ENCODE measurements at places on chromosomes 2 and 18.

DNA sequence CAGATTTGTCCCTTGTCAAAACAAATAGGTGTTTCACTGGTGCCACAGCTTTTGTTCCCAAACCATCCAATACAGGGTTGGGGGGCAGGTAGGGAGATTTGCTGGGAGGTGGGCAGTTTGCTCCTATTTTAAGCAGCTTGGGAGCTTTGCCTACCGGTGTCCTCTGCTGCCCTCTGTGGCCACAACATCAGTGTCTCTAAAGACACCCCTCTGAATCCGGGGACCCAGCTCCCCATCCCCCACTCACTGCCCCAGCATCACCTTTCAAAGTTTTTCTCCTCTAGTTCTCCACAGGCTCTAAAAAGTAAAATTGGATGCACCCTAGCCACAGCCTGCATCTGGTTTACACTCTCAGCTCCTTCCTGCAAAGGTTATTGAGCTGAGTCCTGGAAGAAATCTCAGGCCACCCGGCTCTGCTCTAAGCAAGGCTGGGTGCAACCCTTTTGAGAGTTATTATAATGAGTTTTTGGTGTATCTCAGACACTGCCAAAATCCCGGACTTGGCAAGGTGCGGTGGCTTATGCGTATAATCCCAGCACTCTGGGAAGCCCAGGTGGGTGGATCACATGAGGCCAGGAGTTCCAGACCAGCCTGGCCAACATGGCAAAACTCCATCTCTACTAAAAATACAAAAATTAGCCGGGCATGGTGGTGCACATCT lies 2.9 kb upstream of the EPAS1 start:
- no peak overlapping the region for H3K4me3 ChIP-seq
- DNase-seq, result peak; percentile 48
- peaks cover 29% of the 10 kb centered on the region for H3K4me1 ChIP-seq
- peaks cover 11% of the 10 kb centered on the region for H3K36me3 ChIP-seq
- H3K27me3 ChIP-seq, result peaks cover 45% of the 10 kb centered on the region
- H3K27ac ChIP-seq, result no peak overlapping the region

DNA sequence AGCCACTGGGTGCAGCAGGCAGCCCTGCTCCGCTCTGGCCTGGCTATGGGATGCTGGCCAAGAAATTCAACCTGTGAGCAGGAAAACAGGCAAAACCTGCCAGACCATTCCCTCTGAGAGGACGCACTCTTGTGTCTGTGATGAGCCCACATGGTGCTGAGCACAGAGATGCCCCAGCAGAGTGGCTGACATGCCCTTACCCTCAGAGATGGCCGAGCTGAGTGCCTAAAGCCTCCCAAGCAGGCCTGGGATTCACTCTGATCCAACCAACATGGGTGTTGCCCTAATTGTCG lies 34.3 kb upstream of the TAF1B start:
- H3K36me3 ChIP-seq, result no peaks in the 10 kb centered on the region
- peaks cover 10% of the 10 kb centered on the region for H3K27me3 ChIP-seq
- no peak overlapping the region for H3K27ac ChIP-seq
- H3K4me3 ChIP-seq, result no peak overlapping the region
- no peak for DNase-seq

DNA sequence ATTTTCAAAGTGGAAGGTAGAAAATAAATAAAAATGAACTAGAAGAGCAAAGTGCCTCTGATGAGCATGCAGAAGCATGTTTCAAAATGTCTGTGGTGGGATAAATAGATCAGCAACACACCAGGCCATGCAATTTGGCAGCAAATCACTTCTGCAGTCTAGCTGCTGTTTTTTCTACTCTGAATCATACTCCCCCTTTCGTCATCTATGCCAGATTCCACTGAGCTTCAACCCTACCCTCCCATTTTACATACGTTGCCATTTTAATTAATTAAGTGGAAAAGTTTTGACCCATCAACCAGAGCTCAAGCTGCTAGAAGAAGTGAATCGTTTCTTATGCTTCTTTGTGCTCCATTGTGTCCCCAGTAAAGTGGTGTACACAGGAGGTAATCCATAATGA lies 79.3 kb downstream of the NRXN1 start:
- no peak overlapping the region for H3K4me3 ChIP-seq
- DNase-seq, result no peak
- H3K36me3 ChIP-seq, result no peaks in the 10 kb centered on the region
- H3K27me3 ChIP-seq, result no peaks in the 10 kb centered on the region
- no peaks in the 10 kb centered on the region for H3K4me1 ChIP-seq

DNA sequence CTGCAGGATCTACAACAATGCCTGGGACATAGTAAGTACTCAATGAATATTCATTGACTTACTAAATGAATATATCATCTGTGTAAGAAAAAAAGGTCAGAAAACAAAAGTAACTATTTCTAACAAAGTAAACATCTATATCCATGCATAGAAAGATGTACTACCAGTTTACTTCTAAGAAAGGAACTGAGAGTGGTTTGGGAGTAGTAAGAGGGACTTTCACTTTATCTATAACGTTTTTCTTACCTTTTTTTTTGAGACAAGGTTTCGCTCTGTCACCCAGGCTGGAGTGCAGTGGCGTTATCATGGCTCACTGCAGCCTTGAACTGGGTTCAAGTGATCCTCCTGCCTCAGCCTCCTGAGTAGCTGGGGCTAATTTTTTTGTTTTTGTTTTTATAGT lies 25.7 kb downstream of the DHX57 start:
- H3K4me3 ChIP-seq, result no peak overlapping the region
- no peak overlapping the region for H3K27ac ChIP-seq
- peaks cover 3% of the 10 kb centered on the region for H3K4me1 ChIP-seq
- H3K27me3 ChIP-seq, result no peaks in the 10 kb centered on the region
- no peak for DNase-seq

GRCh38 chr18:60506190-60506589 lies 133.6 kb upstream of the MC4R start:
- H3K4me1 ChIP-seq, result no peaks in the 10 kb centered on the region
- no peaks in the 10 kb centered on the region for H3K36me3 ChIP-seq
- H3K27ac ChIP-seq, result no peak overlapping the region
- no peaks in the 10 kb centered on the region for H3K27me3 ChIP-seq

DNA sequence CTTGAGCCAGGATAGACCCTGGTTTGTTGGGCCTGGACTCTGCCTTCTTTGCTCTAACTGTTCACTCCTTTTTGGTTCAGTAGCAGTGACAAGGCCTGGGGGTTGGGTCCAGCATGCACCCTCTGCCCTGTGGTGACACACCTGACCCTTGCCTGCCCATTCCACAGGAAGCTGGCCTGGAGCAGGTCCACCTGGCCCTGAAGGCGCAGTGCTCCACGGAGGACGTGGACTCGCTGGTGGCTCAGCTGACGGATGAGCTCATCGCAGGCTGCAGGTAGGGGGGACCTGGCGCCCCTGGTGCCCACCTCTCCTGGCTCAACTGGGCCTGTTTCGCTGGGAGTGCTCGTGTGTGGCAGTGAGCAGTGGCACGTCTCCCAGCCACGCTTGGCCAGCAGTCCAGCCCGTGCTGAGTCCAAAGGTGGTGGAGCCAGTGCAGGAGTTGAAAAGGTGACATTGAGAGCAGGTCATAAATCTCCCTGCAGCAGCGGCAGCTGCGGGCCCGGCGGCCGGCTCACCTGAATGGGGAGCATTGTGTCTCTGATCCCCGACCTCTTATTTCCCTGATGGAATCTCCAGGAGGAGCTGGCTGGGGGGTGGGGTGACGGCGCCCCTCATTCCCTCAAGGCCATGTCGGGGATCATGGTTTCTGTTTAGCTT lies 102.6 kb downstream of the DYSF start:
- no peaks in the 10 kb centered on the region for H3K4me1 ChIP-seq
- H3K27ac ChIP-seq, result no peak overlapping the region
- no peak overlapping the region for H3K4me3 ChIP-seq
- no peaks in the 10 kb centered on the region for H3K36me3 ChIP-seq
- DNase-seq, result no peak

- peaks cover 2% of the 10 kb centered on the region for H3K27me3 ChIP-seq
- no peak overlapping the region for H3K4me3 ChIP-seq
- H3K4me1 ChIP-seq, result peaks cover 31% of the 10 kb centered on the region
- no peak for DNase-seq
- peaks cover 19% of the 10 kb centered on the region for H3K36me3 ChIP-seq
Observed at GRCh38 chr2:101698844-101699754, 1.6 kb downstream of the MAP4K4 start.

- no peak overlapping the region for H3K4me3 ChIP-seq
- H3K27ac ChIP-seq, result no peak overlapping the region
- DNase-seq, result no peak
- peaks cover 5% of the 10 kb centered on the region for H3K27me3 ChIP-seq
- no peaks in the 10 kb centered on the region for H3K36me3 ChIP-seq
Observed at GRCh38 chr2:67954093-67954748, 108.6 kb downstream of the C1D start.

GRCh38 chr18:9321736-9322135 lies 12.8 kb upstream of the TWSG1 start:
- no peaks in the 10 kb centered on the region for H3K4me1 ChIP-seq
- no peak for DNase-seq
- no peak overlapping the region for H3K27ac ChIP-seq
- no peaks in the 10 kb centered on the region for H3K36me3 ChIP-seq
- peaks cover 27% of the 10 kb centered on the region for H3K27me3 ChIP-seq
- no peak overlapping the region for H3K4me3 ChIP-seq

DNA sequence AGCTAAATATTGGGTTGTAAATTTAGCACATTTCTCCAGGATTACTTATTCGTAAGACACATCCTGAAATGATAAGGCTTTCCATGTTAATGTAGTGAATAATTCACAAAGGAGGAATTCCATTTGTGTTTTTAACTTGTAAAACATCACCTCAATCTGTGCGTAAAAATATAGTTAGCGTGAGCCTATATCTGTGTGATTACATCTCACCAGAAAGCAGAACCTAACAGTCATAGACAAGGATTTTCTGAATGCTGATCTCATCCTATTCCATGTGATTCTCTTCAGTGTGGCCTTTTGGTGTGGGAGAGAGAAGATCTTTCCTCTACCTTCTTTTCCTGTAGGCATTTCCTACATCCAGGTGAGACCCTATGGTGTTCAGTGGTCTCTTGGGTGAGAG lies 263.2 kb upstream of the RASGRP3 start:
- H3K27me3 ChIP-seq, result peaks cover 9% of the 10 kb centered on the region
- H3K4me1 ChIP-seq, result no peaks in the 10 kb centered on the region
- no peak overlapping the region for H3K4me3 ChIP-seq
- no peak overlapping the region for H3K27ac ChIP-seq

GRCh38 chr2:224126440-224126839 lies 87.4 kb upstream of the SERPINE2 start:
- no peak overlapping the region for H3K4me3 ChIP-seq
- peaks cover 8% of the 10 kb centered on the region for H3K27me3 ChIP-seq
- DNase-seq, result no peak
- no peak overlapping the region for H3K27ac ChIP-seq
- no peaks in the 10 kb centered on the region for H3K36me3 ChIP-seq

DNA sequence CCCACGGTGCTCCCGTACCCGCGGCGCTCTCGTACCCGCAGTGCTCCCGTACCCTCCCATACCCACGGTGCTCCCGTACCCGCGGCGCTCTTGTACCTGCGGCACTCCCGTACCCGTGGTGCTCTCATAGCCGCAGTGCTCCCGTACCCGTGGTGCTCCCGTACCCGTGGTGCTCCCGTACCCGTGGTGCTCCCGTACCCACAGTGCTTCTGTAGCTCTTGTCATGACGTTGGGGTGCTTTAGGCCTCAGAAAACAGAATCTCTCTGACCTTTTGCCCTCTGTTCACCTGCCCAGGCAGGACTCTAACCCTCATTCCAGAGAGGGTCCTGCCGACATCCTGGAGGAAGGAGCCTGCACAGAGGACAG lies 35.3 kb downstream of the SLC66A2 start:
- H3K36me3 ChIP-seq, result peaks cover 34% of the 10 kb centered on the region
- no peak overlapping the region for H3K4me3 ChIP-seq
- peaks cover 5% of the 10 kb centered on the region for H3K4me1 ChIP-seq

DNA sequence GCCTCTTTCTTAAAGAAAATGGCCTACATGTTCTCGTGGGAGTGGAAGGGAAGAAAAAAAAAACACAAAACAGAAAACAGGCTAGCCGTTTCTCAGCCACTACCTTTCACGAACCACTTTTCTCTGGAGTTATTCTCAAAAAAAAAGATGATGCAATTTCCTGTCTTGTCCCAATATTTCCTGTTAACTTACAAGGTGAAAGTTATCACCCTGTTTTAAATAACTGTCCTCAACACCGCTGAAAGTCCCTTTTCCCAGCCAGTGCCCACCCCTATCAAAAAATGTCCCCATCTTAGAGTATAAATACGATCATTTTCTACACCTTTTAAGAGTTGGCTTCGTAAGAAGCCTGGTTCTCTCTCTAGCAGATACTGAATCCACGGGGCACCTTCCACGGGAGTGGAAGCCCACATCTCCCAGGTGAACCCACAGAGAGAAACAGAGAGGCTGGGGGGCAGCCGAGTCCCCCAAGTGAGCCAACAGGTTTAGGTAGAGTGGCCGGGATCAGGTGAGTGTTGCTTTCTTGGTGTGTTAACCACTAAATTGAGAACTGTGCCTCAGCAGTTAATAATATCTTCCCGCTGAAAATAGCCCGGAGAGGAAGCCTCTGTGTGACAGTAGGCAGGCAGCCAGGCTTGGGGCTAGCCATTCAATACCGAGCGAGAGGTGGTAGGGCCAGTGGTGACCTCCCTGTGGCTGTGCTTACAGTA lies 15.9 kb downstream of the SMAD7 start:
- DNase-seq, result no peak
- no peaks in the 10 kb centered on the region for H3K27me3 ChIP-seq
- peaks cover 66% of the 10 kb centered on the region for H3K36me3 ChIP-seq
- peak overlapping the region; percentile 58 for H3K4me3 ChIP-seq
- peaks cover 96% of the 10 kb centered on the region for H3K4me1 ChIP-seq

- no peak for DNase-seq
- H3K4me1 ChIP-seq, result peaks cover 23% of the 10 kb centered on the region
- H3K4me3 ChIP-seq, result no peak overlapping the region
- H3K27me3 ChIP-seq, result peaks cover 11% of the 10 kb centered on the region
- H3K36me3 ChIP-seq, result no peaks in the 10 kb centered on the region
- H3K27ac ChIP-seq, result no peak overlapping the region
Observed at GRCh38 chr2:234879671-234880455, 72.0 kb upstream of the SH3BP4 start.

GRCh38 chr18:48017635-48018034 lies 87.2 kb upstream of the SMAD2 start:
- H3K4me3 ChIP-seq, result no peak overlapping the region
- DNase-seq, result no peak
- H3K4me1 ChIP-seq, result peaks cover 9% of the 10 kb centered on the region
- H3K36me3 ChIP-seq, result no peaks in the 10 kb centered on the region

DNA sequence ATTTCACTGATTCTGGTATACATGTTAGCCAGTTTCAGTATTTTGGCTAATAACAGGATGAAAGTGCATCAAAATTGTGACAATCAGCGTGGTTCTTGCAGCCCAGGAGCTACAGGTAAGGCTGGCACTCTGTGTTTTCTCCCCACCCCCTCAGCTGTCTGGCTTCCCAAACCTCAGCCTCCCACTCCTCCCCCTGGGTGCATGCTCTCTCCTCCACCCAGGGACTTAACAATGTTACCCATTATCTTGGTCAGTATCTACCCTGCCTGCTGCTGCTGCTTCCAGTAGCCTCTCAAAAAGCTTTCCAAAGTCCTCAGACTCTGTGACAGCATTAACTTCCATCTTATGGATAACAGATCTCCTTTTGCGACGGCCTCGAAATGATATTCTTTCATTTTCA lies 41.0 kb downstream of the TRABD2A start:
- peaks cover 74% of the 10 kb centered on the region for H3K36me3 ChIP-seq
- H3K4me1 ChIP-seq, result peaks cover 50% of the 10 kb centered on the region
- H3K27me3 ChIP-seq, result no peaks in the 10 kb centered on the region
- peak overlapping the region; percentile 43 for H3K4me3 ChIP-seq
- DNase-seq, result no peak

All from activated CD4-positive, alpha-beta memory T cell treated with anti-CD3 and anti-CD28 coated beads, Interleukin-2, amount 10 ng/mL, durations not matched to agents 7 days and 5 days (primary cell).